ENCODE measurements at places on chromosomes 3 and 15. TPM values are rescaled to one million over a fixed set of nuclear protein-coding genes. Genes with fewer than 3 reads are reported as not detected.

DNA sequence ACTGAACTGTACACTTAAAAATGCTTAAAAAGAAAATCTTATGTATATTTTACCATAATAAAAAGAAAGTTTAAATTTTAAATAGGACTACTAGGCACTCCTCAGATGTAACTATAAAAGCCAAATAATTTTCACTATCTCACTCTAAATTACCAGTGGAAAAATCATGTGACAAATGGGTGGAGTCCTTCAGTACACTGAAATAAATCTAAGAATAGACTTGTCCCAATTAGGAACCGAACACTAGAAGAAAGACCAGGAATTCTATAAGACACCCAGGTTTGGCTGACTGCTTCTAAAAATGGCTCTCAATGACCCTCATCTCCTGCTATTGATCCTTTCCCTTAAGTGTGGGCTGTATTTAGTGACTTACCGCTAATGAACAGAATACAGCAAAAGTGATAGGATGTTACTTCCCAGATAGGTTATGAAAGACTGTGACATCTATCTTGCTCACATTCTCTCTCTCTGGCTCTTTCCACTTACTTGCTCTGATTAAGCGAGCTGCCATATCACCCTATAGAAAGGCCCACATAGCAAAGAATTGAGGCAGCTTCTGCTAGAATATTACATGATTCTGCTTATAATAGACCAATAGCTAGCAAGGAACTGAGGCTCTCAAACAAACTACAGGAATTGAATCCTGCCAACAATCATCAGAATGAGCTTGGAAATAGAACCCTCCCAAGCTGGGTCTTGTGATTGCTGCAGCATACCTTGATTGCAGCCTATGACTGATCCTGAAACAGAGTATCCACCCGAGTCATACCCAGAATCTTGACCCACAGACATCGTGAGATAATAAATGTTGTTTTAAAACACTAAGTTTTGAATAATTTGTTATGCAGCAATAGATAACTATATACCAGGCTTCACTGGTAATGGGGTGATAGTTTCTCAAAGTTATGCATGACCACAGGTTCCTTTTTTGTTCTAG lies 16.9 kb downstream of the TTBK2 start:
- no peak for DNase-seq

- peak; percentile 61 for DNase-seq
These were observed 29.5 kb upstream of the VEPH1 start for GRCh38 chr3:157532529-157533297.

- no peak for DNase-seq
These were observed 53.4 kb downstream of the FILIP1L start for GRCh38 chr3:100060685-100061484.

BOC gene
- polyA plus RNA-seq, result 31.8 TPM

SKOR1 gene
- 0.42 TPM for polyA plus RNA-seq

DNA sequence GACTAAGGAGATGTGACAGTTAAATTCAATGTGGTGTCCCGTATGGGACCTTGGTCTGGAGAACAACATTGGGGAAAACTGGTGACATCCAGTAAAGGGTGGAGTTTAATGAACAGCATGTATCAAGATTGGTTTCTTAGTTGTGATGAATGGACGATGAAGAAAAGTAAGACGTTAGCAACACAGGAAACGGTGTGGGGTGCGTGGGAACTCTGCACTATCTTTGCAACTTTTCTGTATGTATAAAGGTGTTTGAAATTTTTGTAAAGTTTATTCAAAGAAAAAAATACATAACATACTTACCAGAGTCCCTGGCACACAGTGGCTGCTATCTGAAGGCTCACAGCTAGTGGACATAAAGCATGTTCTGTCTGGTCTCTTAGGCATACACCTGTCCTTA lies 6.1 kb upstream of the CCDC174 start:
- no peak for DNase-seq

DNA sequence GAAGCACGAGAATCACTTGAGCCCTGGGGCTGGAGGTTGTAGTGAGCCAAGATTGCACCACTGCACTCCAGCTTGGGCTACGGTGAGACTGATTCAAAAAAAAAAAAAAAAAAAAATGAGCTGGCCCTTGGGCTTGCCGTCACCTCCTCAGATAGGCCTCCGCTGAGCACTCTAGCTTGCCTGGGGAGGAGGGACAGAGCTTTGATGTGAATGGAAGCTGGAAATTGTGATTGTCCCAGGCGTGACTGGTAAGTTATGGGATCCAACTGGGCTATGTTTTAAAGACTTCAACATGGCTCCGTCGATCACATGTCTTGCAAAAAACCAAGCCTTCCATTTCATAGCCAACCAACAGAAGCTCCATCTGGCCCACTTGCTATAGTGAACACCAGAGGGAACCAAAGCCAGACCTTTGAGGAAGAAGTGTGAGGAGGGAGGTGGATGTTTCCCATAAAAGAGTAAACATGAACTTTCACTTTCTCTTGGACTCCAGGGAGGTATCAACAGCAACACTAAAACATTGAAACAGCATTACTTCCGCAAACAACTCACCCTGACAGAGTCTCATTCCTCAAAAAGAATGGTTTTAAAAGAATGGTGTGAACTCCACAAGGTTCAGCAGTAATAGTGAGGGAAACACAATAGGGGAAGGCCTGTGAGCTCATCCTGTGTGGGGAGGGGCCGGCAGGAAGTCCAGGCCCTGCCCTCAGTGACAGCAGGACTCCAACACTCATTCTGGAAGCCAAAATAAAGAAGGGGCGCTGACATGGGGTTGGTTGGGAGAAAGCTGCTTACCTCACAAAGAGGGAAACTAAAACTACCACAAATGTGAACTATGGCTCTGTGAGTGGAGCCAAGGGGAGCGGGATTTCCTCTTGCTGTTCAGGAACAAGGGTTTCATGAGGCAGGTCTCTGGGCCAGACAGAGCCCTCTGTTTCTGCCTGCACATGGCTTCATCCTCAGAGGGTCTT lies 59.2 kb upstream of the IL12A start:
- DNase-seq, result peak; percentile 6

GAP43 gene
- polyA plus RNA-seq, result 0.52 TPM

PFN2 gene
- polyA plus RNA-seq, result 469 TPM

DLEC1 gene
- 1.8 TPM for polyA plus RNA-seq

ZNF106 gene
- 41.8 TPM for polyA plus RNA-seq

CCDC39 gene
- 3.1 TPM for polyA plus RNA-seq

HRG gene
- polyA plus RNA-seq, result 1.7 TPM

PCLAF gene
- polyA plus RNA-seq, result 47.2 TPM

- DNase-seq, result no peak
These were observed 41.7 kb downstream of the AQP9 start for GRCh38 chr15:58179741-58180381.

DNA sequence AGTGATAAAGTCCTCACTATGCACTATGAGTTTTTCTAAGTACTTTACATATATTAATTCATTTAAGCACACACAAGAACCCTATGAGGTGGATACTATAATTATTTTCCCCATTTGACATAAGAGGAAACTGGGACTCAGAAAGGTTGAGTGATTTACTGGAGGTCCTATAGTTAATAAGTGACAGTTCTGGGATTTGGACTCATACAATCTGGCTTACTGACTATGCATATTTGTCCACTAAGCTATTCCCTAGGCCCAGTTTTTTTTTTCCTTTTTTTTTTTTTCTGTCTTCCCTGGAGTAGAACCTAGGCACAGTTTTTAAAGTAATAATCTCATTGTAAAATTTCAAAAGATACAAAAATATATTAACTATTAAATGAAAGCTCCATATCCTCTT lies 6.3 kb upstream of the RTP2 start:
- no peak for DNase-seq

BDH1 gene
- polyA plus RNA-seq, result 5.2 TPM

DNA sequence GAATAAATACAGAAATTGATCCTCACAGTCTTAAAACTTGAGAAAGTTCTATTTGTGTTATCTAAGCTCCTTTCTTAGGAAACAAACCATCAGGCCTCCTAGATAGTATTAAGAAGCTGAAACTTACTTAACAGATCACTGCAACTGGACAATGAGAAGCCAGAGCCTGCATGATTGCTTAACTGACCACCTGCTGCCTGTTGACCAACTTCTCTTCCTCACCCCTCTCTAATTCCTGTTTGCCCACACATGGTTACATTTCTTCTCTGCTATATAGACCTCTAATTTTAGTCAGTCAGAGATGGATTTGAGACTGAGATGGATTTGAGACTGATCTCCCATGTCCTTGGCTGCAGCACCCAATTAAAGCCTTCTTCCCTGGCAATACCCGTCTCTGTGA lies 13.5 kb downstream of the CCPG1 start:
- DNase-seq, result no peak

- no peak for DNase-seq
These were observed 140.5 kb downstream of the SEMA6D start for GRCh38 chr15:47857776-47858167.

DNA sequence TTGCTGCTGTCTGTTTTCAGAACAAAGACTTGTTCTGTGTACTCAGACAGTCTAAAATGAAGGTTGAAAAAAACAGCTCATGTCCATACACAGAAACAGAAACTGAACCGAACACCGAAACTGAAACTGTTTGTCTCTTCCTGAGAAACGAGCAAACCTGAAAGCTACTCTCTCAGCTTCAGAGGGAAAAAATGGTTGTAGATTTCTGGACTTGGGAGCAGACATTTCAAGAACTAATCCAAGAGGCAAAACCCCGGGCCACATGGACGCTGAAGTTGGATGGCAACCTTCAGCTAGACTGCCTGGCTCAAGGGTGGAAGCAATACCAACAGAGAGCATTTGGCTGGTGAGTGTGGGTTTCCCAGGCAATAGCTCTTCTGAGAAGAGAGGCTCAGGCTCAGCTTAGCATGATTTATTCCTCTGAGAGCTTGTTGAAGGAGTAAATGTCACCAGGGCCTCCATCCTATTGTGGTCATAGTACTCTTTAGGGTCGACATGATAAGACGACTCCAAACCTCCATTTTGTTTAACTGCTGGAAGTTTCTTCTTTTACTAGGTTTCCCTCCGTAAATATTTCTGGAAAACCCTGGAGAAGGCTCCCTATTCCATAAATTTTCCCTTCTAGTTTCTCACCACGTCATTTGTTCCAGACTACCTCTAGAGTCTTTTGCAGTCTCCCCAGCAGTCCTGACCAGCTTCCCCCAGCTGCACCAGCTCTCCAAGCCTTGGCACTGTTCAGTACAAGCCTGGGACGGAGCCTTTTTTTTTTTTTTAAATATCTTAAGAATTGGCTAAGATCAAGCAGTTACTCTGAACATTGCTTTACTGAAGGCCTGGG lies at the start of gene RTP4:
Gene RTP4 (plus strand): TSS at position 135 of the 838 bp plus-strand sequence. CDS start 57 bp downstream, at position 192.
- DNase-seq, result peak; percentile 23
